ENCODE measurements at places on chromosomes 12 and 14. TPM values are rescaled to one million over a fixed set of nuclear protein-coding genes. Genes with fewer than 3 reads are reported as not detected.

DNA sequence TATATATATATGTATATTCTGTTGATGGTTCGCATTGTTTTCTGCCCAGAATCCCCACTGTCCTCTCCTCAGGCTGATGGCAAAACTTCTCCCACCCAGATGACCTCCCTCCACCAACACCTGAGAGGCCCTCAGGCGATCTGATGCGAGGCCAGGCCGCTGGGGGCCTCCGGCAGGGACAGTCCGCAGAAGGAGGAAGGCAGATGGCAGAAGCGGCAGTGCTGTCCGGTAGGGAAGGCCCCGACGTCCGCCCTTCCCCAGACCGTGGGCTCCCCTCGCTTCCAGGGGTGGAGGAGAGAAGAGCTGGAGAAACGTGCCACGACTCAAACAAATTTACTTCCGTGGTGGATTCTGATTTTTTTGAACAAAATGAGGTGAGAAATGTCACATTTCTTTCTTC lies 178.3 kb upstream of the RGS6 start:
- no peak for DNase-seq

- peak; percentile 8 for DNase-seq
Observed at GRCh38 chr14:65482757-65483438, 70.4 kb downstream of the FUT8 start.

- no peak for DNase-seq
Observed at GRCh38 chr12:120346681-120347080, 19.1 kb upstream of the PLA2G1B start.

DNA sequence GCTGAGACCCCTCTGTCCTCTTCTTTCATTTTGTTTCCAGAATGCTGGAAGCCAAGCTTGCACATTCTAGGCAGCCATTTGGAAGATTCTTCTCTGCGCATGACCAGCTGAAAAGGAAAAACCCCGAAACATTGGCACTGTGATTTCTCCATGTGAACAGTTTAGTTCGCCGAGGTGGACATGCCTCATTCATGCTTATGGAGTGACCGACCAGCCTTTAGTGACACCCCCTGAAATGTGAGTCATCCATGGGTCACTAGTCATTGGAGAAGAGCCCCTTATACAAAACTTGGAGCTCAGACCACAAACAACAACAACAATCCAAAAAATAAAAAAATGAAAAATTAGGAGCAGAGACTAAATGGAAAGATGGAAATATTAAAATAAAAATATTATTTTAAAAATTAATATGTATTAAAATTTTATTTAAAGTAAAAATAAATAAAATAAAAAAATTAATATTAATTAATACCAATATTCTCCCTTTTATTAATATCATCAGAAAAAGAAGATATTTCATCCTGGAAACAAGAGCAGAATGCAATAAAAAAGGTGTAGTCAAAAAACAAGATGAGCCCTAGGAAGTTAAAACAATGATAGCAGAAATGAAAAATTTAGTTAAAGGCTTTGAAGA lies 9.5 kb upstream of the KRT7 start:
- no peak for DNase-seq

GRCh38 chr14:88518592-88519512 lies 36.0 kb downstream of the PTPN21 start:
- no peak for DNase-seq

GRCh38 chr14:101112351-101113107 lies 209.0 kb upstream of the RTL1 start:
- no peak for DNase-seq

GRCh38 chr14:77064521-77065178 lies 33.4 kb upstream of the CIPC start:
- DNase-seq: no peak

DNA sequence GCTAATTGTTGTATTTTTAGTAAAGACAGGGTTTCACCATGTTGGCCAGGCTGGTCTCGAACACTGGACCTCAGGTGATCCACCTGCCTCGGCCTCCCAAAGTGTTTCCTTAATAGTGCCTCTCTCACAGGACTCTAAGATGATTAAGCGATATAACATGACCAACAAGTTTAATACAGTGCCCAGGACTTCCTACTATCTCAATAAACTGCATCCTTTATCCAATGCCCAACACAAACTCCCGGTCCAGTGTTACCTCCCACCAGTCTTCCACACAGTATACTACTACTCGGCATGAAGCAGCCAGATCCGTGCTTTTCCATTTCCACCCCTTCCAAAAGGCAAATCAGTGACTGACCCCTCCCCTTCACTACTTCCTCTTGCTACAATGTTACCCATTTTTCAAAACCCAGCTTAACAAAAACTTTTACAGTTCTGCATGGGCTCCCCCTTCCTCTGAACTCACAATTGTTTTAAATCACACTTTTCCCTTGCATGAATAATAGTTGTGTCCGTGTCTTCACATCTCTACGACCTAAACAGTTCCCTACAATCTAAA lies 900 bp downstream of the NOP2 start:
- DNase-seq: no peak

- peak; percentile 62 for DNase-seq
Observed at GRCh38 chr12:56375598-56376434, 13.2 kb upstream of the APOF start.

SMOC1 gene
- polyA plus RNA-seq: not detected

DNA sequence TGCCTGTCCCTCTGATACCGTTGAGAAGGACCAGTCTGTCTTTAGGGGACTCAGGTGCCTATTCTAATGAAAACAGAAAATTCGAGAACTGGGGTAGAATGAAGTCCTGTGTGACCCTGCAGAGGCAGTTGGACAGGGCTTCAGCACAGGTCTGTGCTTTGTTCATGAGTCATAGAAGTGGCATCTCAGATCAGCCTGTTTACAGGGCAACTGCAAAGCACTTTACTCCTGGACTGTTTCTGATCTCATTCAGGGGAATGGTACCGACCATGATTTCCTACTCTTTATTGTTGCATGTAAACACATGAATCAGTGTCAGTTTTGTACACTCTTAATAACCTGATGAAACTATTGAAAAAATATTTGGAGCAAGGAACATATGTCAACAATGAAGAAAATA lies 1517.0 kb downstream of the AACS start:
- no peak for DNase-seq

SLC39A5 gene
- polyA plus RNA-seq: not detected

- no peak for DNase-seq
Observed at GRCh38 chr12:8781381-8782127, 40.9 kb upstream of the A2ML1 start.

DNA sequence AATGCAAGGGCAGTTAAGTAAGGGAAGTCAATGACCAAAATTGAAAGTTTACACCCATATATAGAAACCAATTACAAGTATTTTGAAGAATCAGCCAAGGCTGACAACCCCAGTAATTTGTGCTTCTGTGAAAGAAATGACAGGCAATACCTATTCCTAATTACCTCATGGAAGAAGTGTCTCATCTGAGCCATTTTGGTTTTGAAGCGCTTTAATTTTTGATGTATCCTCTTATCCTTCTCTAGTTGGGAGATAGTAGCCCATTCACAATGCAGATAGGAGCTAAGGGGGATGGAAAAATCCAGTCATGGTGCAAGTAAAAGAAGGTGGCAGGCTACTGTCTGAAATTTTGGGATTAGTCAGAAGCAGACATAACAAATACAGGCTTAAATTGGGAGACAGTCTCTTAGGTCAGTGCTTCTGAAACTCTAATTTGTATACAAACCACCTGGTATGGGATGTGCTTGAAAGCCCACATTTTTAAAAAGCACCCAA lies 30.4 kb upstream of the SUPT16H start:
- DNase-seq: no peak

ADCY4 gene
- polyA plus RNA-seq: 0.47 TPM

RNASE12 gene
- polyA plus RNA-seq: not detected

- DNase-seq: no peak
Observed at GRCh38 chr14:92945959-92946846, 23.3 kb downstream of the CHGA start.

- no peak for DNase-seq
Observed at GRCh38 chr14:73751157-73751691, 37.0 kb upstream of the PNMA1 start.

DNA sequence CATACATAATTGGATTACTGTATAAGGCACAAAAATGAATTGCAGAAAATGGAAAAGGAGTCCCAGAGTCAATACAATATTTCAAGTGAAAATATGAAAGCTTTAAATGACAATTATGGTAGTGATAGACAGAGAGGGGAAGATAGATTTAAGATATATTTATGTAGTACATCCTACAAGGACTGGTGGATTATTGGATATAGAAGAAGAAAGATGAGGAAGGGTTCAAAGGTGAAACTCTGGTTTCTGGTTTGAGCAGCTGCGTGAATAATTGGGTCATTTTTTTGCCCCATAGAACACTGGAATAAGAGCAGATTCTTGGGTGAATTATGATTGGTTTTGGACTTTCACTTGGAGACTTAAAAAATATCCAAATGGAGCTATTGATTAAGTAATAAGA lies 19.4 kb downstream of the PIK3C2G start:
- no peak for DNase-seq

DNA sequence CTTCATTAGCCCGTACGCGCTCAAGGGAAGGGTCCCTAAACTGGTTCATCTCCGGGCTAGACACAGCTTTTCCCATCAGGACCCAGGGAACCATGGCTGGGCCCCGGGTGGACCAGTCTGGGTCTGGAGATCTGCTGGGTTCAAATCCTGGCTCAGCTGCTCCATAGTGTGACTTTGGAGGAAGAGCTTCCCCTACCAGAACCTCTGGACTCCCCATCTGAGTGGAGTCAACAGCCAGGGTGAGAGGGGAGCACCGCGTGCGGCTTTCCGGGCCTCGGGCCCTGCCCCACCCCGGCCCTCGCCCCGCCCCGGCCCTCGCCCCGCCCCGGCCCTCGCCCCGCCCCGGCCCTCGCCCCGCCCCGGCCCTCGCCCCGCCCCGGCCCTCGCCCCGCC lies 41.2 kb downstream of the BEGAIN start:
- DNase-seq: peak; percentile 88

- no peak for DNase-seq
Observed at GRCh38 chr12:18811273-18811672, 73.4 kb downstream of the CAPZA3 start.

GAPDH gene
- 4,217 TPM for polyA plus RNA-seq
